A375 (cell line): ENCODE measurements at places on chromosomes 3 and 15. TPM values are rescaled to one million over a fixed set of nuclear protein-coding genes. Genes with fewer than 3 reads are reported as not detected.

TMC3 gene
- total RNA-seq = not detected in 2 replicates

PDE8A gene
- 22.0 and 30.5 TPM in 2 replicates for total RNA-seq

CNTN3 gene
- 1.3 and 1.7 TPM in 2 replicates for total RNA-seq

VPS39 gene
- total RNA-seq = 20.6 and 32.8 TPM in 2 replicates

LMAN1L gene
- total RNA-seq = 0.16 and 0.64 TPM in 2 replicates

CORO2B gene
- 9.2 and 10.9 TPM in 2 replicates for total RNA-seq

MAP1A gene
- 2.2 and 2.4 TPM in 2 replicates for total RNA-seq

ECE2 gene
- total RNA-seq = not detected in 2 replicates

CCNB2 gene
- 58.1 and 61.1 TPM in 2 replicates for total RNA-seq

GHSR gene
- total RNA-seq = not detected in 2 replicates

PTX3 gene
- total RNA-seq = 20.0 and 20.6 TPM in 2 replicates

SLC38A3 gene
- 0.34 and 0.53 TPM in 2 replicates for total RNA-seq

OXTR gene
- 1.1 and 1.2 TPM in 2 replicates for total RNA-seq

OSTN gene
- total RNA-seq = not detected in 2 replicates

BDH1 gene
- 16.7 and 22.8 TPM in 2 replicates for total RNA-seq

COX17 gene
- total RNA-seq = 77.0 and 102 TPM in 2 replicates

SKOR1 gene
- 0.53 and 1.1 TPM in 2 replicates for total RNA-seq

A4GNT gene
- not detected in 2 replicates for total RNA-seq

FILIP1L gene
- not detected in 2 replicates for total RNA-seq

NPTN gene
- total RNA-seq = 86.2 and 88.6 TPM in 2 replicates
